COLO829 (cell line): ENCODE measurements at places on chromosomes 7 and 10.

GRCh38 chr10:7512487-7512886 lies 101.7 kb upstream of the SFMBT2 start:
- DNase-seq: no peak

- no peak for DNase-seq
Measured at GRCh38 chr7:98199131-98199530, 12.1 kb upstream of the BHLHA15 start.

- DNase-seq: peak; percentile 91
Measured at GRCh38 chr10:98414932-98415730, at the start of gene PYROXD2. PYROXD2 (minus strand) TSS chr10:98415182; CDS start chr10:98415135, 47 bp downstream.

DNA sequence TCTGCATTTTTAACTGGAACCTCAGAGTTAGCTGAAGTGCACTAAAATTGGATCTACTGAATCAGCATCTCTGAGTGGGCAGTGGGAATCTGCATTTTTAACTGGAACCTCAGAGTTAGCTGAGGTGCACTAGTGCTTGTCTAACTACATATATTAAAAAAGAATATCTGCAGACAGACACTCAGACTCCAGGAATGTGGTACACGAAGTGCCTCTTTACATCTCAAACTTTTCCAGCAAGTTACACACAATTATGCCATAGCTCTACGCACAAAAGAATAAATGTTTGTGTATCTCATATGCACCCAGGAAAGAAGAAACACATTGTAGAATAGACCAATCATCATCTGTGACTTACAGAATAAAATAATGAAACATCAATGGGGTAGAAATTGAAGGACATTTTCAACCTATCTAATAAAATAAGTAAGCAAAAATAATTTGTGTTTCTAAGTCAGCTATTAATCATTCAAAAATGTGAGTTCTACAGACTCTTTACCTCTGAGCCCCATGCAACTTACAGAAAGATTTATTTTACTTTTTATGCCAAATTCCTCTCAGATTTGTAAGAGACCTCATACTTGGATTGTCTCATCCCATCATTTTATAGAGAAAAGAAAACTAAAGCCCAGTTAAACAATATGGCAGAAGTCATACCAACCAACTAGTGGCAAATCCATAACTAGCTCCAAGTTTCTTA lies 28.3 kb downstream of the PPP1R3A start:
- DNase-seq: no peak

- DNase-seq: no peak
Measured at GRCh38 chr7:50567715-50568261, 2.6 kb upstream of the DDC start.

DNA sequence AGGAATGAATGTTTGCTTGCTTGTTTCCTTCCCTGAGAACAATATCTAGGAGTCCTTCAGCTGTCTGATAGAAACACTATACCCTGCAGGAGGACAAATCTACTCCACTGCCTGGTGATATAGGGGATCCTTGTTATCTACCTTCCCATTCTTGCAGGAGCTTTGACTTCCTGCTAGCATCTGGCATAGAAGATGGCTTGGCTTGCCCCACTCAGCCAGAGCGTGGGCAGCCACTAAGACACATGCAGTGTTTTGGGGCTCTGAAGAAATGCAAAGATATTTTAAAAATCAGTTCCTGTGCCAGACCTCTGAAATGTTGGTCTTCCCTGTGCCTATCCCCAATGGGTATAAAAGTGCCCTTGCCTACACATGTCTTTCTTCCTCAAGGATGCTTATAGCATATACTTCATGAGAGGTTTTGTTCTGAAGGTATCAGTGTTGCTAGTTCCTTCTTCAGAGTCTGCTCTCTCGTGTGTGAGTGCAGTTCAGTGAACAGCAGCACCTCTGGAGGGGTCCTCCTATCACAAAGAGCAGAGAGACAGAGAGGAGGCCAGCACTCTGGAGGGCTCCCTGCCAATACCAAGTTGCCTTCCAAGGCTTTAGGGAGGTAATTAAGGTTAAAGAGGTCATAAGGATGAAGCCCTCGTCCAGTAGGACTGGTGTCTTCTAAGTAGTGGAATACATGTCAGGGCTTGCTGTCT lies 149.1 kb upstream of the CALCR start:
- DNase-seq: no peak

- no peak for DNase-seq
Measured at GRCh38 chr7:37535841-37536240, 87.2 kb upstream of the ELMO1 start.

GRCh38 chr7:50436133-50436806 lies 13.9 kb downstream of the FIGNL1 start:
- DNase-seq: no peak

GRCh38 chr10:15344876-15345285 lies 26.2 kb downstream of the FAM171A1 start:
- peak; percentile 89 for DNase-seq

- no peak for DNase-seq
Measured at GRCh38 chr7:44101966-44102845, 1.9 kb upstream of the AEBP1 start.

DNA sequence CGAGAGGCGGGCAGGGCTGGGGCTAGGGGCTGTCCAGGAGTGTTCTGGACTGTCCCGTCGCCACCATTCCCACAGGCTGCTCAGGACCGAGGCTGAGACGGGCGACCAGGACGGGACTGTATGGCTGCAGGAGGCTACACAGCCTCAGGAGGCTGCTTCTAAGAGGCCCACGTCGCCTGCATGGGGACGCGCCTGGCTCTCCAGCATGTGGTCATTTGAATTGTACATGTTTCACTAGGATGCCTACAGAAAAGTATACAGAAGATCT lies 216.3 kb downstream of the TCERG1L start:
- DNase-seq: no peak

GRCh38 chr7:50473531-50473930 lies 23.4 kb upstream of the FIGNL1 start:
- DNase-seq: no peak

GRCh38 chr10:63491588-63492316 lies 26.0 kb upstream of the JMJD1C start:
- peak; percentile 47 for DNase-seq

GRCh38 chr7:117673839-117674238 lies 194.0 kb downstream of the CFTR start:
- DNase-seq: peak; percentile 31

DNA sequence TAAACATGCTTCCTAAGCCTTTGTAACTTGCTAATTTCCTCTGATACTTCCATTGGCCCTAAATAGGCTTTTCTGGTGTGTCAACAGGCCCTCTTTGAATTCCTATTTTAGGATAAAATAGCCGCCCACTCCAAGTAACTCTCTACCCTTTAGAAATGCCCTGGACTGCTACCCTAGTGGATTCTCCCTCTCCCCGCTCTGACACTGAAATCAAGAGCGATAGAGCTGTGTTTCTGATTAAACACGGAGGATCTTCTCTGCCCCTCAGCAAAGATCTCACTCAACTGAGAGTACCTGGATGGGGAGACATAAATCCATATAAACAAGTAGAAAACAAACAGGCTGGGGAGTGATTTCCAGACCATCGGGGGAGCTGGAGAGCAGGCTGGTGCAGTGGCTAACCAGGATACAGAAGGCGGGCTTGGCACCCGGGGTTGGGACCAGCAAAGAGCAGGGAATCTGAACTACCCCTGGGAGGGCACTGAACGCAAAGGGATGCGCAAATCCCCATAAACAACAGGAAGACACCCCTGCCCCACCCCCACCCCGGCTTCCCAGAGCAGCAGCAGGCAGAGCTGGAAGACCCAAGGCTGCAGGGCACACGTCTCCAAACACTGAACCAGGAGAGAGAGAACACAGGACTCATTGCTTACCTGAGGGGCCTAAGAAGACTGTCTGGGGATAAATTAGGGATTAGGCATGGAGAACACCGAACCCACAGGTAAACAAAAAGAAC lies 2.5 kb downstream of the ASB13 start:
- DNase-seq: no peak

DNA sequence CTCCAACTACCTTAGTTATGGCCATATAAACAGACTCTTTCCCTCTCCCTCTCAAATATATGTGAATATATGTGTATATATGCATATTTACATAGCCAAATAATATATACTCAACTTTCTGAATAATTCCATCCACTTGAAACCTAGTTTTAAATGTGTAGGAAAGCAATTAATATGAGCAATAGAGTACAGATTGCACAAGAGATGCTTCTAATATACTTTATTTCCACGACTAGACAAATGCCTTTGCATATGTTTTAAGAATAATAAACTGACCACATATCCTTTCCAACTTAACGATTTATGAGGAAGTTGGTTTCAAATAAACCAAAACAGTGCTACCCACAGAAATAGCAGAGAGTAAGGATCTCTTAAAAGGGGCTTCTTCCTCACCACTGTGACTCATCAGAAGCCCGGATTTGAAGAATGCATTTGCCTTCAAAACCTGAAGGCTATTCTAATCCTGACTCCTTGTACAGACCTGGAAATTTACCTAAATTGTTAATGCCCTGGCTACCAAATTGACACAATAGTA lies 266.3 kb downstream of the AHR start:
- no peak for DNase-seq

GRCh38 chr10:120511165-120511564 lies 54.1 kb downstream of the PLPP4 start:
- no peak for DNase-seq

GRCh38 chr10:9334270-9334669 lies 1279.8 kb downstream of the GATA3 start:
- DNase-seq: no peak

DNA sequence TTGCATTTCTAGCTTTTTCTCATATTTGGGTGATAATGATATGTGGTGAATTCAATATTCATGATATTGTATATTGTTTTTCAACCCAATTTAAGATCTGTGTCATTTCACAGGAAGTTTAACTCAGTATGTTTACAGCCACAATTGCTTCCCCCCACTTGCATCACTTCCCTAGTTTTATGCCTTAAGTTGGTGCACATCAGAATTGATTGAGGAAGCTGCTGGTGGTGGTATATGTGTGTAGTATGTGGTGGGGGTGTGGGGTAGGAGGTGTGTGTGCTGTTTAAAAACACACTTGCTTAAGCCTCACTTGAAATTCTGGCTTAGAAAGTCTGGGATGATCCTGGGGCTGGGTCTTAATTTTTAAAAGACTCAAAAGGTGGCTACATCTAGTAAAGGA lies 245.1 kb upstream of the AOAH start:
- DNase-seq: no peak

- no peak for DNase-seq
Measured at GRCh38 chr7:155667241-155667829, 22.9 kb downstream of the RBM33 start.

GRCh38 chr7:70171369-70171920 lies 573.2 kb downstream of the AUTS2 start:
- DNase-seq: no peak

DNA sequence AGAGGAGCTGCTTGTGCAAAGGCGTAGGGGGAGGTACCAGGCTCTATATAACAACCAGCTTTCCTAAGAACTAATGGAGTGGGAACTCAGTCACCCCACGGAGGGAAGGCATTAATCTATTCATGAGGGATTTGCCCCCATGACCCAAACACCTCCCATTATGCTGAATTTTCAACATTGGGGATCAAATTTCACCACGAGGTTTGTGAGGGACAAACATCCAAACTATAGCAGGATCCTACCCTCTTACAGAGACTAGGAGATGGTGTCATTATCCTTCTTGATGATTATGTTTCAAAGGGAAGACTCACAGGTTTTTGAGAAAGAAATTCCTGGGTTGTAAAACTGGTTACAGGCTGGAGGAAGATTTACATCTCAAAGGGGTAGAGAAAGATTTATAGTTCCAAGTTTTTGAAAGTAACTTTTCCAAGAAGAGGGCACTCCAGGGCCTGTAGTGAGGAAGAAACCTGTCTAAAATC lies 295.0 kb upstream of the DKK1 start:
- DNase-seq: no peak

DNA sequence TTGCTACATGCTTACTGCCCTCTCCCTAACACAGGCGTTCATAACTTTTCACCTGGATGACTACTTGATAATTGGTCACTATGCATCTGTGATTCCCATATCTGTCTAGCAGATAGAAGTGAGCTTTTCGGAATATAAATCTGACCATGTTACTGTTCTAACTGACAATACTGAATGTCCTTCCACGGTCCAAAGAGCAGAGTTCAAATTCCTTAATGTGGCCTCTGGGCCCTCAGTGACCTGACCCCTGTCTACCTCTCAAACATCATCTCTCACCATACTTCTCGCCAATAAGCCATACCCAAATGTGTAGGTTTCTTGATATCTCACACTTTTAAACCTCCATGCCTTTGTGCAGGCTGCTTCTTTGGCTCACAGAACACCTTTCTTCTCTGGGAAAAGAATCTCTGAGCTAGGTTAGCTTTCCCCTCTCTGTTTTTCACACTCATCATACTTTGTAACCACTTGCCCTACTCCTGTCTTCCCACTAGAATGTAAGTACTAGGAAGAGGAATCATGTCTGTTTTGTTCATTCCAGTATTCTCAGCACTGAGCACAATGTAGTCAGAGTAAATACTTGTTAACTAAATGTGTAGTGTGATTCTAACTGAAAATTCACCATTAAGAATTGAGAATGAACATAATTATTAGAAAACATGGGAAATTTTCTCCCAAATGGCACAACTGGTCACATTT lies 39.2 kb upstream of the LRRC17 start:
- DNase-seq: no peak

DNA sequence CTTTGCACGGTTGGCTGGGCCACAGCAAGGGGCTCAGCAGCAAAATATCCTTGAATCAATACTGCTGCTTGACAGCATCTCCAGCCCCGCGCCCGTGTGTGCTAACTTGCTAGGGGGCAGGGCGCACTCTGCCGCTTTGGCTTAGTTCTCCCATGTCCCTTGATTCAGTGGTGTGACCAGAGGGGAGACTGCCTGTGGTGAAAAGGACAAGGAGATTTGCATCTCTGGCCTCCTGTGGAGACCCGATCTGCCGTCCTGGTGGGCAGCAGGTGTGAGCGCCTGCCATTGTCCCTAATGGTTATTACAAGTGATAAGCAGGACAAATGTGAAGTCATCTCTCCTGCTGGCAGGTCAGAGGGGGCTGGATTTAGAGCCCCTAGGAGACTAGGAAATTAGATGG lies 500.2 kb upstream of the GALNT17 start:
- no peak for DNase-seq

DNA sequence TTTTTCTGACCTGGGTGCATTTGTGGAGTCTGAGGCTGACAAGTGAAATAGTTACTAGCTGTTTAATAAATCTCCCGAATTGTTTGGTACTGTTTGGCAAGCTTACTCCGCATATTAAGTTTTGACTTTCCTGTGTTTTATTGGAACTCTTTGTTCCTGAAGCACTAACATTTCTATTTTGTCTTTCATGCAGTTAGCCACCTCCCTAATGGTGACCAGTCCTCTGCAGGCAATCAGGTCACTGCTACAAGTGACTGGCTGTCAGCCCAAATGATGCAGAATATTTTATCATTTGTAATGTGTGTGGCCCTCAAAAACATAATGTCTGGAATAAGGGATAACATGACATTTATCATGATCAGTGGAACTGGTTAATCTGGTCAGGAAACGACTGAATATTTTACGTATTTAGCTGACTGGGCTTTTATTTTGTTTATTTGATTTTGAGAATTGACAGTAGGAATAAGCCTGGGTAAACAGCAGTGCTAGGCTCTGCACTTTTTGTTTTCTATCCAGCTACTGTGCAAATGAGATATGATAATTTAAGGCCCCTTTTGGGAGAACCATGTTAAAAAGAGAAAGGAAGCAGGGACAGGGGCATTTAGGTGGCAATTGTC lies 82.9 kb downstream of the ST7 start:
- no peak for DNase-seq

GRCh38 chr10:84012831-84013458 lies 126.4 kb upstream of the GHITM start:
- DNase-seq: no peak
